ENCODE measurements at places on chromosomes 13 and 19.

DNA sequence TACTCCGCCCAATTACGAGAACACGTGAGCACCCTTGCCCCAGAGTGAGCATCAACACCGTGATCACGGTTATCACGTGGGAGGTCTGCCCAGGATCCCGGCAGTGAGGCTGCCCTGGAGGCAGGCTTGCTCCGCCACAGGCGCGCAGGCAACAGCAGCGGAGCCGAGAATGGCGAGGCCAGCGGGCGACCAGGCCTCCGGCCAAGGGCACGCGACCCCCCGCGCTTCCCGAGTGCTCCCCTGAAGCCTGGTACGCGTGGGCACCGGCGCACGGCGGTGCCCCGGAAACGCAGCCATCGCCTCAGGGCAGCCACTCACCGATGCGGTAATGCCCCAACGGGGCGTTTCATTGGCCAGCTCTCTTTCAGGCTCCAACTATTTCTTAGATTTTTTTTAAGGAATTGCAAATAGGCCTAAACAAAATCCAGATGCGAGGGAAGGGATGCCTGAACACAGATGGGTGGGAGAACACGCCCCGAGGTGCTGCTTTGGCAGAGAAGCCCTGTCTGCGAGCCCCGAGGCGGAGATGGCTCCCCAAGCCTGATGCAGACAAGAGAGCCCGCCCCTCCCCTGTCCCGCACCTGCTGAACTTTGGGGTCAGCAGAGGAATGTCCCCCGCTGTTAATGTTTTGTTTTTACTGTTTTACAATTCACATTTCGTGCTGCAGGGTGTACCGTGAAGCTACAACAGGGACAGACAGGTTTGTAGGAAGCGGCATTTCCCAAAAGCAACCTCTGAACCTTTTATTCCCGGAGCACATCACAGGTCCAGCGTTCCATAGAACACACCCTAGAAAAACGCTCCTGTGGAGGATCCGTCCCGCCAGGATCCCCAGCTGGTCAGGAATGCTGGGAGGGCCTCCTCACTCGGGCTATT is 132.7 kb downstream of the ZDHHC20 start:
- peak; percentile 81 for DNase-seq

- no peak for DNase-seq
Measured at GRCh38 chr19:42466521-42467182, 23.9 kb upstream of the CXCL17 start.

GRCh38 chr19:46460981-46461380 is 10.4 kb downstream of the PNMA8A start:
- DNase-seq = no peak

- DNase-seq = no peak
Measured at GRCh38 chr13:24631922-24632321, 48.3 kb upstream of the ATP12A start.

DNA sequence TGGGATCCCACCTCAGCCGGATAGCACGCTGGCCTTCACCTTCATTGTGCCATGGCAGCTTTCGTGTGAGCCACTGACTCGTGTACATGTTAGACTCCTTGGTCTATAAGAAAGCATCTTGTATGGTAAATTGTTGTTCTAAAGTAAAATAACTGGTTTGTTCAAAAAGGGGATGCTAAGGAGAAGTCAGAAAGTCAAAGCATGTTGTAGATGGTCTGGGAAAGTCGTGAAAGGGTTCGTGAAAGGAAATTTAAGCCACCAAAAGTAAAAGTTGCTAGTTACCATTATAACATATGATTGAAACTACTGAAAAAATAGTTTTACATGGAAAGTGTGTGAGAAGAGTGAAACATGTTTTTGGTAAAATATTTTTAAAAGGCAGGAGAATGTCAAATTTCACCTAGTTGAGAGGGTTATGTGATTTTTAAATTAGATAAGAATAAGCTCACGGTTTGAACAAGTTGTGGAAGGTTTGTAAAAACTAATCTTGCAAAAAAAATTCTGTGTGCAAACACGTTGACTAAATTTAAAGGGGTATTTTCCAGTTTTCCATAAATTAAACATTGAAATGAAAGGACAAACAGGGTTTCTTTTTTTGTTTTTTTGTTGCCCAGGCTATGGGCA is 23.4 kb downstream of the DPRX start:
- no peak for DNase-seq

DNA sequence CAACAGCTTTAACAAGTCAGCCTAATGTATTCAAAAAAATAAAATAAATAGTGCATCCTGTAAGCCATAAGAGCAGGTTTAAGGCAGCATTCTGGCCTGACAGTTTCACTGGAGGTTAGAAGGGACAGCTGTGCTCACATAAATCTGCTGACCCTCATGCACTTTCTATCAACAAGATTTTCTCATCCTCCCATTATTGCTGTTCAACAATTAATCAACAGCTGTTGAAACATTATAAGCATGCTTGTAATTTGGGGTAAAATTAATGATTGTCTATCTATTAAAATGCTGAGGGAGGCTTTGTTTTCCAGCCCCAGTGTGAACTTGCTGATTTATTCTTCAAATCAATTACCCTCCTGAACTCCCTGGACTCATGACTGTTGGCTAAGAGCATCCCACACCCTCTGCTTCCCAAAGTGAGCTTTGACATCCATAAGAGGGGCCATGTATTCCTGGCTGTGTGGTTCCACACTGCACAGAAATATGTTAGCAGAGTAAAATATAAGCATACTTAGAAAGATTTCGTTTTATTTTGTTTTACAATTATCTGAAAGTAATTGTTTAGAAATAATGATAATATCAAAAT is 492.4 kb downstream of the EFNB2 start:
- DNase-seq = no peak

DNA sequence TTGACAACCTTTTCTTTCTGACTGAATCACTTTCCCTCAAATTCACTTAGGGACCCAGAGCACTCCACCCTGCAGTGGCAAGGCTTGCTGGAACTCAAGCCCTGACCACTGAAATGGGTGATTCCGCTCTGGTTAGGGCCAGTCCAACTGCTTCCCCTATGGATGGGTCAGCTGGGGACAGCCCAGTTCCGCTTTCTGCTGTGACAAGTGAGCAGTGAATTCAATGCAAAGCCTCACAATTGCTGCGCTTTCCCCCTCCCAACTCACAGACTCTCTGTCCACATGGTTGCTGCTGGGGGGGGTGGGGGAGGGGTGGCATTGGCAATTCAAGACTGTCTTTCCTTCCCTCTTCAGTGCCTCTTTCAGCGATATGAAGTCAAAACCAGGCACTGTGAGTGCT is 18.7 kb downstream of the CD70 start:
- no peak for DNase-seq

DNA sequence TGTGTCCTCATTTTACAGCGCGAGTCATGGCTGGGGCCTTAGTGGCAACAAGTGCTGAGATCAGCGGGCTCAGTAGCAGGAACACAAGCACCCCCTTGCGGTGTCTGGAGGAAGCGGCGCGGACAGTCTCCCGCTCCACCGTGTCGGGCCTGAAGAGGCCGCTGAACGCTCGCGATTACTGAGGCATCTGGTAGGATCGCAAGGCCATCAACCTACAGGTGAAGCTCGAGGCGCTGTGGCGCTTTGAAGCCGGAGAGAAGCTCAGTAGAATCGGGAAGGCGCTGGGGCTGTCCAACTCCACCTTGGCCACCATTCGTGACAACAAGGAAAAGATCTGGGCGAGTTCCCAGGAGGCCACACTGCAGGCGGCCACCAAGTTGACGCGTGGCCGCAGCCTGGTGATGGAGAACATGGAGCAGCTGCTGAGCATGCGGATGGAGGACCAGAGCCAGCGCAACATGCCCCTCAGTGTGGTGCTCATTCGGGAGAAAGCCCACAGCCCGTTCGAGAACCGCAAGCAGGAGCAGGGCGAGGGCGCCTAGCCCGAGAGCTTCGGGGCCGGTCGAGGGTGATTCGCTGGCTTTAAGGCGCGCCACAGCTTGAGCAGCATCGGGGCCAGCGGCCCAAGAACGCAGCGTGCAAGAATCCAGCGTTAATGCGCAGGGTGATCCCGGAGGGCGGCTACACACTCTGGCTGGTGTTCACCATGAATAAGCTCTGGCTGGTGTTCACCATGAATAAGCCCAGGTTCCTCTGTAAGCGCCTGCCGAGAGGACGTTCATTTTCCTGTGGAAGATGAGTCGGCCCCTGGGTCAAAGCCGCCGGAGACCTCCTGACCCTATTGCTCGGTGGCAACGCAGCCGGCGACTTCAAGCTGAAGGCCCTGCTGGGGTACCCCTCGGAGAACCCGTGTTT is 8.3 kb upstream of the MZF1 start:
- peak; percentile 94 for DNase-seq

Data from retina (tissue), 1 donor.